MV-4-11 (cell line): ENCODE measurements at places on chromosomes 6 and 20.

DNA sequence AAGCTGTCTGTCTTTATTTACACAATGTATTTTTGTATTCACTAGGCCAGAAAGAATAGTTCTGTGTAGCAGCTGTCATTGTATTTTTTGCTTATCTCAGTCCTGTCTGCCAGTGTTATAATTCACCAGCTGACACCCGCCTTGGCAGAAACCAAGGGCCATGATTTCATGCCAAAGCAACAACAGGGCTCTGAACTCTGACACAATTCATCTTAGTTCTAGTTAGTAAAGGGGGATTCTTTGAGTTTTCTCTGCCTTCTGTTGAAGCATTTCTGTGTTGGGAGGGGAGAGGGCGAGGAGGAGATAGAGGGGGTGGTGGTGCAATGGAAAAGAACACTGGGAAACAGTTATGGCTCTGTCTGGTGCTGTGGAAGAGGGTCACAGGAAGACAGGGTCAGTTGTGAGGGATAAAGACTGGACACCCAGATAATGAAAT lies 684.6 kb upstream of the MARCKS start:
- no peak for DNase-seq

GRCh38 chr6:18192026-18192425 lies 36.8 kb downstream of the KDM1B start:
- DNase-seq: no peak

DNA sequence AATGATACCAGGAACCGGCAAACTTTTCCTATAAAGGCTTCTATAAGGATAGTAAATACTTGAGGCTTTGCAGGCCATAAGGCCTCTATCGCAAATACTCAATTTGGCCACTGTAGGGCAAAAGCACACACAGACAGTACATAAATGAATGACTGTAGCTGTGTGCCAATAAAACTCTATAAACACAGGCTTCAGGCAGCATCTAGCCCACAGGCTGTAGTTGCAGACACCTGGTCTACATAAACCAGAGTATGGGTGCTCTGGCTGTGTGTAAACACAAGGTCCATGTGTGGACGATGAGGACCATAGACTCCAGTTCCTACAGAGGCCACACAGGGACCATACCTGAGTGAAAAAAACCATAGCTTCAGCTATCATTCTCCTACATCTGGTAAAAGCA lies 52.2 kb downstream of the ZMYND8 start:
- DNase-seq: no peak

DNA sequence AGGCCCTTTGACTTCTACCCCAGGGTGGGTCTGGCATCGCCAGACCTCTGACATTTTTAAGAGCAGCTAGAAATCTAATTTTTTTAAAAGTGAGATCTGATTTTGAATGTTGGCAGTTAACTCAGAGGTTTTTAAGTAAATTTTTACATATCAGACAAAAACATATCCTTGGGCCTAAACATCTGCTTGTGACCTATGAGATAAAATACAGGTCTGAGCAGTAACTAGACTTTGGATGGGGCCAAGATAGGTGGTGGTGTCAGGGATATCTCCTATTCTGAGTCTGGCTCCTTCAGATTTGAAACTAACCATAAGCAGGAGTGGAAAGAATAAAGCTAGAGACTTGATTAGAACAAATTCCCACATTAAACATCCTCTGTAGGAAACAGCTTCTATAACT lies 17.6 kb downstream of the RALY start:
- no peak for DNase-seq

DNA sequence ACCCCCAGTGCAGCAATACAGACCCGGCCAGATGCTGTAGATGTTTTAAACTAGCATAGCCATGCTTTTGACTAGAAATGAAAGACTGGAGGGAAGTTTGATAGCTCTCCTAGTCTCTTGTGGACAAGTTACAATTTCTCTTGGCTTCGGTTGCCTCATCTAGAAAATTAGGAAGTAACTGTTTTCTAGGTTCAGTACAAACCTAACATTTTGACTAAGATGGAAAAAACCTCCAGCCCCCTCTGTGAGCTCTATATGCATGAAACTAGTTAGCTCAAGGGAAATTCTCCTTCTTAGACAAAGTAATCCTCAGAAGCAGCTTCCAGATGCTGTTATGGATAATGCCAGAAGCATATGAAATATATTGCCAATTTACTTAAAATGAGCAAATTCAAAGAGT lies 86.6 kb downstream of the RNF144B start:
- DNase-seq: peak; percentile 70

DNA sequence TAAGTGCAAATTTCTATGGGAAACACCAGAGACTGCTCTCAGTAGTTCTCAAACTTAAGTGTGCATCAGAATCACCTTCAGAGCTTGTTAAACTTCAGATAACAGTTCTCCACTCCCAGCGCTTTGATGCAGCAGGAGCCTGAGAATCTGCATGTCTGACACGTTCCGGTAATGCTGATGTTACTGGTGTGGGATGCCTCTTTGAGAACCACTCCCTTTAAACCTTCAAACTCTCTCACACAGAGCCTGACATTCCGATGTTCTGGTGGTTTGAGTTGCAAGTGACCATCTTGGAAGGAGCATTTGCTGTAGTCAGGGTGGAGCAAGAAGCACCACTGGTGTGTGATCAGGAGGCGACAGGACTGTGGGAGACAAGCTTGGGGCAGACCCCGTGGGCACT lies 57.9 kb downstream of the OTOR start:
- DNase-seq: no peak

DNA sequence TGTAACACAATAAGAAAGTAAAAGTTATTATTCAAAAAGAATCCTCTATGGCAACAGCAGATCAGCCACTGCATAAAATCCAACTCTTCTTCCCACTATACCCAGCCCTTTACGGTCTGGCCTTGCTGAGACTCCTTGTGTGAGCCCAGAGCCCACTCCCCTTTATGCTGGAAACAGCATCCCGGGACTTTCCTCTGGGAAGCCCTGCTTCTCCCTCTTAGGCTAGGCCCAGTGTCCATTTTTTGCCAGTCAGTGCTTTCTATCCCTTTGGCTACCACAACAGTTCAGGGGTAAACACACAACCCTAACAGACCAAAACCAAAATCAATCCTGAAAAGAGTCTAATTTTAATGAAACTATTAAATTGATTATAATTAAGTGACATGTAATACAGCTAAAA lies 20.6 kb downstream of the FKBP5 start:
- no peak for DNase-seq

GRCh38 chr6:28188111-28188979 lies 36.7 kb upstream of the ZSCAN9 start:
- DNase-seq: no peak

- DNase-seq: no peak
Observed at GRCh38 chr6:144285548-144285797, 338 bp downstream of the UTRN start.

- DNase-seq: no peak
Observed at GRCh38 chr6:130908188-130908587, 81.0 kb downstream of the SMLR1 start.

GRCh38 chr20:59400708-59401107 lies 100.3 kb downstream of the EDN3 start:
- DNase-seq: no peak

GRCh38 chr20:52191916-52192718 lies 538 bp upstream of the ZFP64 start:
- DNase-seq: peak; percentile 6

- peak; percentile 62 for DNase-seq
Observed at GRCh38 chr6:16759646-16760515, 1.4 kb downstream of the ATXN1 start.

- peak; percentile 21 for DNase-seq
Observed at GRCh38 chr6:116975600-116975999, 98.6 kb downstream of the RFX6 start.

GRCh38 chr20:22106308-22106938 lies 401.0 kb downstream of the PAX1 start:
- DNase-seq: peak; percentile 28

DNA sequence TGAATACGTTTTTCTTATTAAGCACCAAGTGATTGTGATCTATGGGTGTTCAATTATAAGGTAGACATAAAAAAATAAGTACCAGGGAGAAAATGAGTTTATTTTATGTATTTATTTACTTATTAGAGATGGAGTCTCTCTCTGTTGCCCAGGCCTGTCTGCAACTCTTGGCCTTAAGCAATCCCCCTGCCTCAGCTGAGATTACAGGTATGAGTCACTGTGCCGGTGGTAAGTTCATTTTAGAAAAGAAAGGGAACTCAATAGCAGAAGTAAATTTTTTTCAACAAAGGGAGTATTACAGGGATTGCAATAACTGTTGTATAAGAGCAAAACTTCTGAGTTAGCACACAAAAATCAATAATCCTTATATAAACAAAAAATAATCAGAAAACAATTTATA lies 98.7 kb upstream of the FUT9 start:
- peak; percentile 27 for DNase-seq

DNA sequence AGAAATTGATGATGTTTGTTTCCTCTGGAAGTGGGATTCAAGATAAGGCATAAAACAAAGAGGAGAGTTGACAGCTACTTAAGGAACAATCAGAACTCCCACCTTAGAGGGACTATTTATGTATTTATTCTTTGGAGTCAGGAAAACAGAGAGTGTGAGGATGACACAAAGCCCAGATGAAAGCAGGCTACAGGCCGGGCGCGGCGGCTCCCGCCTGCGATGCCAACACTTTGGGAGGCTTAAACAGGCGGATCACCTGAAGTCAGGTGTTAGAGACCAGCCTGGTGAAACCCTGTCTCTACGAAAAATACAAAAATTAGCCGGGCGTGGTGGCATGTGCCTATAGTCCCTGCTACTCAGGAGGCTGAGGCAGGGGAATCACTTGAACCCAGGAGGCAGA lies 393.0 kb upstream of the PLCB4 start:
- DNase-seq: no peak

- DNase-seq: no peak
Observed at GRCh38 chr20:46150943-46151342, 32.8 kb downstream of the CD40 start.

- no peak for DNase-seq
Observed at GRCh38 chr20:52275181-52275691, 83.7 kb upstream of the ZFP64 start.

DNA sequence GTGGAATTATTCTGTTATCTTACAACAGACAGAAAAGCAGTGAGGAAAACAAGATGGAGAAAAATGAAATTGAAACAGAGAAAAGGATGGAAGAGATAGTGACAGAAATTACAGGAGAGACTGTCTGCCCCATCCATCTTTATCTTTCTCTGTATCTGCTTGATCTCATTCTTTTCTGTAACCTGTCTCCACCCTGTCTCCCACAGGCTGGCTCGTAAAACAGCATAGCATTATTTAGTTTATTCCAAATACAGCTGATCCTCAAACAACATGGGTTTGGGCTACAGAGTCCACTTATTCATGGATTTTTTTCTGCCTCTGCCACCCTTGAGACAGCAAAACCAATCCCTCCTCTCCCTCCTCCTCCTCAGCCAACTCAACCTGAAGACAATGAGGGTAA lies 482.3 kb upstream of the JARID2 start:
- DNase-seq: no peak

DNA sequence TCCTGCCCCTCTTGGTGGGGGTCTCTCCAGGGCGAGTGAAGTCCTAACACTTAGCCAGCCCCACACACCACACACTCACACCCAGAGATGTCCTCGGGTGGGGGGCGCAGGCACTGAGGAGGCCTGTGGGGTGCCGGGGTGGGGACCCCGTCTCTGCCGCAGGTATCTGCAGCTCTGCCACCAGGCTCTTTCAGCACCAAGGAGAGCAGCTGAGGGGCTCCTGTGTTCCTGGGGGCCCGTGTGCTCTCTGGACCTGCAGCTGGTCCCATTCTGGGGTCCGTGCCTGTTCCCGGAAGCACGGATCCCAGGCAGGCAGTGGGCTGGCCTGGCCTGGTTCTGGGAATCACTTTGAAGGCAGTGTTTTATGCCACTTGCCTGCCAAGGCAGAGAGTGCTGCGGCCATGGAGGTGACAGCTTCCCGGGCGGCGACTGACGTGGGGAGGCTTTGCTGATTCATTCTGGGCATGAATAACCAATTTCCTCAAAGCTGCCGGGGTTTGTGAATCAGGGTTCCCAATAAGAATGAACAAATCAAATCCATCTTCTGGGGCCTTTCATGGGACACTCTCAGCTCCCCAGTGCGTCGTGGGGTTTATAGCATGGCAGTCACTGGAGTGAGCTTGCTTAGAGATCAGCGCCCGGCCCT lies 54.4 kb upstream of the SLCO4A1 start:
- no peak for DNase-seq

GRCh38 chr6:65170273-65170672 lies 536.8 kb downstream of the EYS start:
- no peak for DNase-seq

DNA sequence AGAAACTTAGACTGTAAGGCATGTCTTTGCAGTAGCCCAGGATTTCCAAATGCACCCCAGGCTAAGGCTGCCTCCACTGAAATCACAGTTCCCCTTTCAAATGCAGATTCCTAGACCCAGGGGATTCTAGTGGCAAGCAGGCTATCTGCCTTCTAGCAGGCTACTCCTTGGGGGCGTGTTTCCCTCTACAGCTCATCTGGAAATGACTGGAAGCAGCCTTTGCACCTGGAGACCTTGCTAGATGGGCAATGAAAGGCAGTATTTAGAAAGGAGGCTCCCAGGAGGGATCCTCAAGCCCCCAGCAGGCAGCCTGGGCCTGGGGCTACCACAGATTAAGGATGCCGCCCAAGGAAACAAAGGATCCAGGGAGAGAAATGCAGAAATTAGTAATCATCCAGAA lies 26.0 kb upstream of the SYNDIG1 start:
- no peak for DNase-seq

DNA sequence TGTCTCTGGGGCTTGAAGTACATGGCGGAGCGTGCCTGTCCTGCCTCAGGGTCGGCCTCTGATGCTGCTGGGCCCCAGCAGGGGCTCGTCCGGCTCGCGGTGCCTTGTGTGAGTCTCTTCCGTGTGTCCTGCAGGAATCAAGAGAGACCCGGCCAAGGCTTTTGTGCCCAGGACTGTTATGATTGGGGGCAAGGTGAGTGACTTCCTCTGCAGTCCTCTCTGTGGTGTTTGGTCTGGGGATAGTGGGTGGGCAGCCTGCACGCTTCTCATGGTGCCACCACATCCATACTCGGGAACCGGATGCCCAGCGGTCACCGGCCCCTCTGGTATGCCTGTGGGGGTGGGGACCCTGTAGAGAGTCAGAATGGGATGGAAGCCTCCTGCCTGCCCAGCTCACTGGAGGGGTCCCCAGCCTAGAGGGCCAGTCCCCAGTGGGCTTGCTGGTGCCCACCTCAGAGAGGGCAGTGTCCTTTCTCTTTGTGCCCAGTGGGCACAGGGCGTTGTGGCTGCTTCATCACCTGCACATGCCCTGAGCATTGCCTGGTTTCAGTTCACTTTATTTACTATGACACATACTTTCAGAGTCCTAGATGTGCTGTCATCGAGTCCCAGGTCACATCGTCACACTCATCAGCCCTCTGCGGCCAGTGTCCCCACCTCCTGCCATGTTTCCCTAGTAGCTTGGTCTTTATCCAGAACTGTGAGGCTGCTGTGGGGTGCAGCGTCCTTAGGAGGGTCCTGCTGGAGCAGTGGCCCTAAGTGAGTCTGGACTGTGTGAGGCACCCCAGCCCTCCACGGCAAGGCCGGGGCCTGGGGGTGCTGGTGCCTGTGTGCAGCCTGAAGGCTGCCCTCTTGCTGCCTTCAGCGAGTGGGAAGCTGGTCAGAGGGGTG lies 40.7 kb downstream of the PYGB start:
- peak; percentile 30 for DNase-seq

GRCh38 chr6:109455437-109456110 lies at the start of gene MICAL1:
MICAL1 (minus strand) TSS chr6:109455772; CDS start chr6:109454196, 1,576 bp downstream.
- peak; percentile 81 for DNase-seq
